Hepatic stellate cell (primary cell): ENCODE measurements at places on chromosomes 3 and 15.

GRCh38 chr3:67790043-67790442 lies 135.6 kb upstream of the SUCLG2 start:
- DNase-seq = peak; percentile 43

GRCh38 chr15:41562784-41563198 lies 3.8 kb downstream of the TYRO3 start:
- no peak for DNase-seq

- DNase-seq = peak; percentile 51
Measured at GRCh38 chr3:127671523-127672428, 976 bp upstream of the ABTB1 start.

- no peak for DNase-seq
Measured at GRCh38 chr3:39808467-39809180, 785 bp upstream of the MYRIP start.

DNA sequence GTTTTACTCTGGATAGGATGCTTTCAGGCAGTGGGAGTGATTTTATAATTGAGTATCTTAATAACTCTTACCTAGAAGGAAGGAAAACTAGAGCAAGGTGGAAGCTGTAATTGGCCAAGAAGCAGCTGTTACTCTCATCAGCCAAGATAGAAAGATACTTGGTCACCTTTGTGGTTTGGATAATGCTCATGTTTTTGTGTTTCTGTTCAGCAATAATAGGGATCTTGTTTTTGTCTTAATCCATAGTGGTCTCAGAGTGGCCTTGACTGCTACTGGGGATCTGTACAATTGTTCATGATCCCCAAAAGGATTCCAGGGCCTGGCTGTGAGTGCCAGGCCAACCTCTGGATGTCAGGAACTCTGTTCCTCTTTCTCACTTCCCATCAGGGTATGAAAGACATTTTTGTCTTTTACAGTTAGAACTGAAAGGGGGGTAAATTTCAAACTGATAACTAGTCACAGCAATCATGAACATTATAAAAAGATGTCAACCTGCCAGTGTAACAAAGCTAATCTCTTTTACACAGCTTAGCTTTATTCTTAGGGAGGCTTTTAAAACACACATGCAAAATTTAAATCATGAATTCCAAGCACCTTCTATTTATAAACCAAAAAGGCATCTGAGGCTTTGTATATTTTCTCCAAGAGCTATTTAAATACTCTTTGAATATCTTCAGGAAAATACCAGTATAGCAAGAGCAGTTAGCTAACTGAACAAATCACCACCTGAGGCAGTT lies 6.0 kb downstream of the UBL7 start:
- no peak for DNase-seq

GRCh38 chr3:45724911-45725310 lies 35.7 kb downstream of the SACM1L start:
- DNase-seq = no peak

GRCh38 chr3:131353986-131354385 lies 27.6 kb upstream of the NUDT16 start:
- no peak for DNase-seq

- no peak for DNase-seq
Measured at GRCh38 chr3:187770224-187770623, 25.0 kb upstream of the BCL6 start.

- no peak for DNase-seq
Measured at GRCh38 chr15:84001655-84002054, 233.9 kb upstream of the GOLGA6L4 start.

GRCh38 chr3:14285548-14285925 lies 106.9 kb downstream of the LSM3 start:
- DNase-seq = no peak

- DNase-seq = no peak
Measured at GRCh38 chr3:44996556-44996969, 20.5 kb downstream of the EXOSC7 start.

DNA sequence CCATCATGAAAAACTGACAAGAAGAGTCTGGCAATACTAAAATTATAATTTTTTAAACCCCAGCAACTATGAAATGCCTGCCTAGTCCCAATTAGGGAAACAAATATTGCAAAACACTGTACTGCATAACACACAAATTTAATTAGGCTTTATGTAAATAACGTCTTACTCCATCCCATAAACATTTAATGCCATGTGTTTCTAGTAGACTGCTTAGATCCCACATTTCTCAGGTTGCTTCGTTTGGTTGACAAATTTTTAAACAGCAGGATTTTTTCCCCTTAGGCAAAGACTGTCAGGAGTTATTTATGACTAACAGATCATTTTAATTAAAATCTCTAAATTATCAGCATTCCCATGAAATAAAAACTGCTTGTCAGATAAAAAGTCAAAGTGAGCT lies 29.9 kb downstream of the EIF2AK4 start:
- DNase-seq = no peak
